ENCODE measurements at places on chromosomes 1 and 21.

DNA sequence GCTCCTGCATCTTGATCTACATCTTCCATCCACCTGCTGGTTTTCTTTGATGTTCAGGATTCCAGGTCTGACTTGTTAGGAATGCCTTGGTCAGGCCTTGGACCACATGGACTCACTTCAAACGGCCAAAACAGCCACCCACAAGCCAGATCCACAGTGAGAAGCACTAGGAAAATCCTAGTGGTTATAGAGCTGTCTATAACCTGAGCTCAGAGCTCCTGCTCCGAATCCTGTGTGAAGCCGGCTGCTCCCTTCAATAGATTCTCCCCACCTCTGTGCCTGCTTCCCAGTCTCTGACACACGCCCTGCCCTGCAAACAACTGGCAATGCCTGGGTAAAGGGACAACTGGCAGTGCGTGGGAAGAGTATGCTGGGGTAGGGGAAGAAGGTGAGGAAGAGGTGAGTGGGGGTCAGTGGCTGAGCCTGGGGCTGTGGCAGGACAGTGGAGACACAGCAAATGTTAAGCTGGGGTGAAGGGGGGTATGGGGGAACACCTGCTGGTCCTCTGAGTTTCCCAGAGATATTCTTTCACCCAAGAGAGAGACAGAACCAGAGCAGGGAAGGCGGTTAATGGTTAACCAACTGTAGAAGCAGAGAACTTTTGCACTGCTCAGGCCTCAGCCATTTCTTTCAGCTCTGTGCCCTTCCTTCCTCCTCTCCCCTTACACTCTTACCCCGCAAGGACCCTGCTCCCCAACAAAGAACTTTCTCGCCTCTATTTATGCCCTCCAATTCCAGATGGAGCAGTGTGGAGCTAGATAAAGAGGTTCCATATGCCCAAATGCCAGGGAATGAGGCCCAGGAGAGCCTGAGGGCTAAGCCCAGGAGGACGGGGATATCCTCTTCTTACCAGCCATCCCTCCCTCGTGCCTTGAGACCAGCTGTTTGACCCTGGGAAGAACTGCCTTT lies 4.5 kb downstream of the PLXNA2 start:
- DNase-seq = no peak

DNA sequence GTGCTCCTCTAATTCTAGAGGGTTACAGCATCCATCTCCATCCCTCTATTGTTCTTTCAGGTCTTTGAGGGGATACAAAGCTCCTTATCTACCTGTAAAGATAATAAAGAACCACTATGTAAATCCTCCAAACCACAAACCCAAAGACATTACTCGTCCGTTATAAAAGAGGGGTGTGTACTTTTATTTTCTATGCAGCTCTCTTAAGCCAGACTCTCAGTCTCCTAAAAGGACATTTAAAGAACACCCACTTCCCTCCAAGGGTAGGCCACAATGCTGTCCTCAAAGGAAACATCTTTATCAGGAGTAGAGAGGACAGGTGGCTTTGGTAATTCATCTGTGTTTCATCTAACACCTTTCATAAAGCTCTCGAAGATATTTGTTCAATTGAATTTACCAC lies 67.9 kb upstream of the DYNLT5 start:
- no peak for DNase-seq

DNA sequence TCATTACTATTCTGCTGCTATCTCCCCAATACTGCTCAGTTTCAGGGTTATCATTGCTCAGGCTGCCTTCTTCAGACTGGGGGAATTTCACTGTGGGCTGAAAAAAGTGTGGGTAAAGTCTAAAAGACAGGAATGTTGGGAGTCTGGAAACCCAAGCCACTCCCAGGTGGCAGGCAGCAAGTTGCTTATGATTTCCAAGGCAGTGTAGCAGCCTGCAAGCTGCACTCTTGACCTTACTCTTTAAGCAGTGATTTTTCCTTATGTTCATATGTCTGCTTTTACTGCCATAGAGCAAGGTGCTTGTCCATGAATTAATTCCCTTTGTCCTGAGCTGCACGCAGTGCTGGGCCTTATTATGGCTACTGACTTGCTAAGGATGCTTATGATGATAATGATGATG lies 53.1 kb downstream of the PHC2 start:
- no peak for DNase-seq

DNA sequence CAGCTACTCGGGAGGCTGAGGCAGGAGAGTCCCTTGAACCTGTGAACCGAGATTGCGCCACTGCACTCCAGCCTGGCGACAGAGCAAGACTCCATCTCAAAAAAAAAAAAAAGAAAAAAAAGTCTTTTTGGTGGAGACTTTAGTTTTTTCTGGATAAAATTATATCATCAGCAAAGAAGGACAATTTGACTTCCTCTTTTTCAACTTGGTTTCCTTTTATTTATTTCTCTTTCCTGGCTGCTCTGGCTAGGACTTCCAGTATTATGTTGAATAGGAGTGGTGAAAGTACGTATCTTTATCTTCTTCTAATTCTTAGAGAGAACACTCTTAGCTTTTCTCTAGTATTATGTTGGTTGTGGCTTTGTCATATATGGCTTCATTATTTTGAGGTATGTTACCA lies 130.8 kb downstream of the PCBP3 start:
- no peak for DNase-seq

- DNase-seq = no peak
Observed at GRCh38 chr1:62346886-62347285, 27.7 kb upstream of the KANK4 start.

GRCh38 chr1:40423951-40424618 lies 26.2 kb upstream of the ZFP69B start:
- no peak for DNase-seq

DNA sequence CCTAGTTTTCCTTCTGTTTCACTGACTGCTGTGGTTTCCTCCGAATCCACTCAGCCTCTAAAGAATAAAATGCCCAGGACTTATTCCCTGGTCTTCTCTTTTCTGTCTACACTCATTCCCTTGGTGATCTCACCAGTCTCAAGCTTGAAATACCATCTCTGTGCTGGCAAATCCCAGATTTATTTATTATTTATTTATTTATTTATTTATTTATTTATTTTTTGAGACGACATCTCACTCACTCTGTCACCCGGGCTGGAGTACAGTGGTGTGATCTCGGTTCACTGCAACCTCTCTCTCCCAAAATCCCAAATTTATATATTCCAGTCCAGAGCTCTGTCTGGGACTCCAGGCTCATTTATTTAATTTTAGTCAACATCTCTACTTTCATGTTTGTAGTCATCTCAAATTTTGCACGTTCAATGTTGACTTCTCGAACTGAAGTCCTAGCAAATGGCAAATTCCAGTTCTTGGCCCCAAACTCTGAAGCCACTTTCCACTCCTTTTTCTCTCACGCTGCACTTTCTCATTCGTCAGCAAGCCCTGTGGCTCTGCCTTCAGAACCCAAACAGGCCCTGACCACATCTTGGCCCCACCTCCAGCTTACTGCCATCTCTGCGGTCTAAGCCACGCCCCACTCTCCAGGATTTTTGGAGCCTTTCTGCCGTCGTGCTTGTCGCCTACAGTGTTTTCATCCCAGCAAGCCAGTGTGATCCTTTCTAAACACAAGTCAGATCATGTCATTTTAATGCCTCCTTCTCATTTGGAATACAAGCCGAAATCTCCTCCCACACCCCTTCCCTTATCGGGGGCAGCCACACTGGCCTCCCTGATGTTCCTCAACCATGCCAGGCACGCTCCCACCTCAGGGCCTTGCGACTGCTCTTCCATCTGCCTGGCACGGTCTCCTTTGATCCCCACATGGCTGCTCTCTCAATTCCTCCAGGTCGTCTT lies 14.2 kb upstream of the TENT5B start:
- no peak for DNase-seq

DNA sequence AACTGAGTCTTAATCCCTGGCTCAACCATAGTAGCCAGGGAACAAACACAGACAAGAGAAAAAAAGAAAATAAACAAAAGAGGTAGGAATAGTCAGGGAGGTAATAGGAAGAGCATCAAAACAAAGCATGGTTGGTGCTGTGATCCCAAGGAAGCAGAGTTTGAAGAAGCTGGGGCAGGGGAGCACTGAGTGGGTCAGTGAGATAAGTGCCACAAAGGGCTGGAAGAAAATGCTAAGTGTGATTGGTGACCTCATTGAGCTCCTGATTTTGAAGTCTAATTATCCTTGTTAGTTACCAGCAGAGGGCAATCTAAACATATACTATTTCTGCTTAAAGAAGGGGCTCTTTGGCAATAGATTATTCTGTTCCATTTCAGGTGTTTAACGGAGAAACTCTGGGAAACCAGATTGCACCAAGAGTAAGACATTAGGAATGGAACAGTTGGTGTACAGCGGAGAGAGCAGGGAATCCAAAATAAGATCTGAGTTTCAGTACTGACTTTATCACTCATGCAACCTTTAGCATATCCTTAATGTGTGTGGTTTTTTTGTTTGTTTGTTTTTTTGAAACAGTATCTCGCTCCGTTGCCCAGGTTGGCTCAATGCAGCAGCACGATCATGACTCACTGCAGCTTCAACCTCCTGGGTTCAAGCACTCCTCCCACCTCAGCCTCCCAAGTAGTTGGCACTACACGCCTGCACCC lies 30.7 kb upstream of the KIAA1614 start:
- no peak for DNase-seq

DNA sequence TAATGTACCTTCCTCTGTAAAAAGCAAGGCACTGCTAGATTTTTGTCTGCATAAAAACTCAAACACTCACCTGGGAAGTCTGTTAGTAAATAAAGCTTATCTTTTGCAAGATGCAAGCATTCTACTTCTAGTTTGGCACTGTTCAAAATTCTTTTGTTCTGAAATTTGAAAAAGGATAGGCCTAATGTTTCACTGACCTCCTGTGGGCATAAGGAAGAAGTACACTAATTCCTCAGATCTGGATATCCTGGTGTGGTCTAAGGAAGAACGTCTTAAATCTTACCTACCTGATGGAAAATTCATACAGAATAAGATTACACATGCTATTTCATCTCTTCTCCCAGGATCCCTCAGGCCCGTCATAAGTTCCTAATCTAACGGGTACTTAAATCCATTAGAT lies 93.5 kb upstream of the CAMK1G start:
- no peak for DNase-seq

GRCh38 chr1:14923727-14924452 lies 229.7 kb upstream of the TMEM51 start:
- DNase-seq = peak; percentile 14

GRCh38 chr1:163191301-163191700 lies 11.4 kb downstream of the RGS5 start:
- no peak for DNase-seq

GRCh38 chr21:45819478-45820170 lies 161.9 kb upstream of the COL6A1 start:
- no peak for DNase-seq

- DNase-seq = no peak
Observed at GRCh38 chr1:10833630-10834557, 37.4 kb upstream of the CASZ1 start.

DNA sequence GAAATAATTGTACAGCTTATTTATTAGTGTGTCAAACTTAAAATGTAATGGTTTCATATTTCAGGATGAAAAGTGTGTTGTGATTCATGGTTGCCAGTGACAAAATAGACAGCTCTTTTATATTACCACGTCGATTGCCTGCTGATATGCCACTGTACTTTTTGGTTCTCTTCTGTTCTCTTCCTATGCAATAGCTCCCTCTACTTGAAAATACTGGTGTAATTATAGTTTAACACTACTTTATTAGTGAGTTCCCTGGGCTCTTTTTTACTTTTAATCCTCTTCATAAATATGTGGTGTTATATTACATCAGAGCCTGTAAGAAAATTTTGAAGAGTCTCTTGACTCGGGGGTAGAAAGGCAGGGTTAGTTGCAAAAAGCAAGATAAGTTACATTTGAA lies 111.3 kb downstream of the PATJ start:
- DNase-seq = no peak

- no peak for DNase-seq
Observed at GRCh38 chr1:153190373-153190772, 12.9 kb upstream of the LELP1 start.

- no peak for DNase-seq
Observed at GRCh38 chr1:173330149-173330951, 123.2 kb upstream of the TNFSF4 start.

DNA sequence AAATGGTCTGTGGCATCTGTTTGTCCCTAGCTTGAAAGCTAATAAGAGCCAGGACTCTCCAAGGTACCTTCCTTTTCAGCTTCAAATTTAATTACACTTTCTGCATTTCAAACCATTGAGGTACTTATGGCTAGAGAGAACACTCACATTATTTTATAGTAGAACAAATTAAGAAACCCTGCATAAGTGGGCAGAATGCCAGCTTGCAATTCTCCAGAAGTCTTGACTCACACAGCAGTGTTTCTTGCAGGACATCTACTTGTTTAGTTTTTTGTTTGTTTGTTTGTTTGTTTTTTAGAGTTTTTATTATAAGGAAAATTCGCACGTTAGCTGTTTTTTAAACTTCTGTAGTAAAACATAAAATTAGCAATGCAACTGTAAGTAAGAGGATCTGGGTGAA lies 397.2 kb downstream of the NEGR1 start:
- DNase-seq = no peak

- no peak for DNase-seq
Observed at GRCh38 chr1:81672766-81673165, 128.0 kb upstream of the ADGRL2 start.

DNA sequence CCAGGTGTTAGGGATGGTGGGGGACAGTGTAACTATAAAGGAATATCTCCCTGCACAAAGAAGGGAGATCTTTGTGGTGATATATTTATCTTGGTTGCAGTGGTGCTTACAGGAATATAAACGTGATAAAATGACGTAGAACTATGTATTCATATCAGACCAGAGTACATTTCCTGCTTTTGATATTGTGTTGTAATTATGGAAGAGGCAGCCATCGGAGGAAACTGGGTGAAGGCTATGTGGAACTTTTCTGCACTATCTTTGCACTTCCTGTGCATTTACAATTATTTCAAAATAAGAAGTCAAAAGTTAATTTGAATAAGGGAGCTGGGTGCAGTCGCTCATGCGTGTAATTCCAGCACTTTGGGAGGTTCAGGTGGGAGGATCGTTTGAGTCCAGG lies 37.6 kb downstream of the NDUFS5 start:
- DNase-seq = no peak

DNA sequence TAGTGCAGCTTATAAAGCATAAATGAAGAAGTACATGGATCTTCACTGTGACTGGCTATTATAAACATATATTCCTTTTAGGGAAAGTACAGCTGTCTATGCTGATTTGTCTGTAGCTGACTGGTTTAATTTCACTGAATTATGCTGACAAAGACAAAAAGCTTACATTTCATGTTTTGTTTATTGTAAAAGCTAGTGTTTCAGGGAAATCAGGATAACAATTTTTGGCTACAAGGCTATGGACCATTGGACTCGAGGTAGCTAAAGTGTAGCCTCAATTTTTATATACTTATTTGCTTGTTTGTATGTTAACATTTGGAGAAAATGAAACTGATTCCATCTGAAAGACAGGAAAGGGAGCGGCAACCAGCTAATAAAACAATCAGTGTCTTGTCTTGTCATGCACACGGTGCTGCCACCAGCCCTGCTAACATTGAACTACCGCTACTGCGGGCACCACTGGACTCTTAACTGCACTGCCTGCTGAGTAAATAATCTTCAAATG lies 480.2 kb downstream of the COL11A1 start:
- DNase-seq = no peak

GRCh38 chr1:54859700-54860391 lies 27.1 kb downstream of the DHCR24 start:
- DNase-seq = no peak

GRCh38 chr1:57007948-57008347 lies 42.1 kb upstream of the C8B start:
- no peak for DNase-seq

GRCh38 chr1:175174309-175175102 lies 18.1 kb downstream of the KIAA0040 start:
- no peak for DNase-seq
